Mesendoderm (in vitro differentiated cells): ENCODE measurements at places on chromosomes 11 and 22.

GRCh38 chr11:66741153-66741552 lies 12.1 kb upstream of the SPTBN2 start:
- no peaks in the 10 kb centered on the region for H3K27me3 ChIP-seq
- no peak overlapping the region for H3K4me3 ChIP-seq
- no peaks in the 10 kb centered on the region for H3K4me1 ChIP-seq
- H3K36me3 ChIP-seq = no peaks in the 10 kb centered on the region
- no peak overlapping the region for H3K27ac ChIP-seq

DNA sequence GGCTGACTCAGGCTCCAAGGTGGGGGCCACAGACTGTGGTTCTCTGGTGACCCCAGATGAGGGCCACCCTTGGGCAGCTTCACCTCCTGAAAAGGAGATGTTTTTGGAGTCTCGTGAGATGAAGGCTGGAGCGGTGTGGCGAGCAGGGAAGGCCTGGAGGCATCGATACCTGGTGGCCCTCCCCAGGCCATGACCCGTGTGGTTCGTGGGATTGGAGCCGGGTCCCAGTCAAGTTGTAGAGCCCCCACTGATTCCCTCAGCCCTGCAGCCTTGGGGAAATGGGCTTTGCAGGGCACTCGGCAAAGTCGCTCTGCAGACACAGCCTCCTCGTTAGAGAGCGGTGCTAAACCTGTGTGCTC lies 1083.4 kb downstream of the BRD1 start:
- no peak overlapping the region for H3K27ac ChIP-seq
- no peaks in the 10 kb centered on the region for H3K4me1 ChIP-seq

- H3K4me1 ChIP-seq = peaks cover 12% of the 10 kb centered on the region
- peak; percentile 98 for DNase-seq
- H3K36me3 ChIP-seq = no peaks in the 10 kb centered on the region
- no peaks in the 10 kb centered on the region for H3K27me3 ChIP-seq
- H3K27ac ChIP-seq = peak within 1 kb of the TSS; percentile 66
Measured at GRCh38 chr11:10304495-10305261, at the start of gene ADM. TSS of gene ADM (plus strand) at chr11:10305073. CDS start at chr11:10305701, 628 bp downstream.

- H3K27ac ChIP-seq = no peak overlapping the region
- no peak overlapping the region for H3K4me3 ChIP-seq
- H3K36me3 ChIP-seq = no peaks in the 10 kb centered on the region
- DNase-seq = no peak
- no peaks in the 10 kb centered on the region for H3K4me1 ChIP-seq
- H3K27me3 ChIP-seq = no peaks in the 10 kb centered on the region
Measured at GRCh38 chr11:77186302-77186701, 58.3 kb downstream of the MYO7A start.

DNA sequence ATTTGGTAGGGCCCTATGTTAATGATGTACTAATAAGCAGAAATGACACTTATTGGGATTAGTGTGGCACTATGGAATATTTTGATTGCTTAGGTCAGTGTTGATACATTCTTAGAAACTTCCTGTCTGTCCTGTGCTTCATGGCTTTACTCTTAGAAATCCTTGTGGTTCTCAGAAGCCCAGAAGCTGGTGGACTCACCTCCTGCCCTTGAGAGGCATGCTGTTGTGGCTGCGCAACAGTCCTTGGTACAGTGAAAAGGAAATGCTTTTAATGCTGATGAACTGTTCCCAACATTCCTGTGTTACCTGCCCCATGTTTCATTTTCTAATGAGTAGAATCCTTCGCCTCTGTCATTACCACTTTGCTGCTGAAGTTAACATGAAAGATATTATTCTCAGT lies 52.4 kb upstream of the MYO18B start:
- H3K4me3 ChIP-seq = no peak overlapping the region
- no peak for DNase-seq
- H3K27me3 ChIP-seq = no peaks in the 10 kb centered on the region
- H3K27ac ChIP-seq = no peak overlapping the region
- H3K36me3 ChIP-seq = no peaks in the 10 kb centered on the region

DNA sequence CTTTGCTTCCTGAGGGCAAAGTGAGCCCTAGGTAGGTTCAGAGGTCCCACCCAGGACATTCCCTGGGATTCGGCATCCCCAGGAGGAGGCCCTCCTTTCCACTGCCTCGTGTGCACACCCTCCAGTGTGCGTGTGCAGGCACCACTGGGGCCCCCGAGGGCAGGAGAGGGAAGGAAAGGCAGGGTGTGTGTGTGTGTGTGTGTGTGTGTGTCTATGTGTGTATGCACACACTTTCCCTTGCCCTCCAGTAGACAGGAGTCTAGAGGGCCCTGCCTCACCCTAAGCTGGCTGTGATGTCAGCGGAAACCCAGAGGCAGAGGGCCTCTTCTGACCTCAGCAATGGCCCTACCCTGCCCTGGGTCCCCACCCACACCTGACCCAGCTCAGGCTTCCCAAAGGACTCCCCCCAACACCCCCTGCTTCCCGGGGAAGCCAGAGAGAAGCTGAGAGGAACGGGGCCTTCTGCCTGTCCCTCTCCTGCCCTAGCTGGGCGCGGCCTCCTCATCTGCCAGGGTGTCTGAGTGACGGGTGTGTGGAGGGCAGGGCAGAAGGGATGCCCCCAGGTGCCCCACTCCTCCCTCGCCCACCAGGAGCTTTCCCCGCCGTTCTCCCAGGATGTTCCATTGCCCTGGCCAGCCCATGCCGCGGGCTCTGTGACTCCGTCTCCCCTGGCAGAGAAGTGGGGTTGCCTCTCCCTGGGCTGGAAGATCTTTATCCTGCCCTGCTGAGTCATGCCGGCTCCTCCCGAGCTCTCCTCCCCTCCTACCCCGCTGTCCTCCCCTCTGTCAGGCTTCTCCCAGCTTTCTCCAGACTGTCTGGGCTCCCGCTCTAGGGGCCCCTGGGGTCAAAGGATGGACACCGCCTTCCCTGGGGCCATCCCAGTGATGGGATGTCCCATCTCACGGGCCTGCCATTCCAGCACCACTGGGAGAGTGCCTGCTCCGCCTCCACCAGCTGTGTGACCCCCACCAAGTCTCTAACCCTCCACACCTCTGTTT lies 6.0 kb upstream of the CLCF1 start:
- H3K36me3 ChIP-seq = no peaks in the 10 kb centered on the region
- no peak overlapping the region for H3K4me3 ChIP-seq
- H3K27ac ChIP-seq = no peak overlapping the region
- H3K27me3 ChIP-seq = no peaks in the 10 kb centered on the region
- DNase-seq = no peak
- H3K4me1 ChIP-seq = peaks cover 12% of the 10 kb centered on the region

- no peaks in the 10 kb centered on the region for H3K27me3 ChIP-seq
- DNase-seq = peak; percentile 79
- H3K27ac ChIP-seq = no peak overlapping the region
- H3K4me1 ChIP-seq = no peaks in the 10 kb centered on the region
Measured at GRCh38 chr11:6505577-6506240, 8.6 kb downstream of the DNHD1 start.

DNA sequence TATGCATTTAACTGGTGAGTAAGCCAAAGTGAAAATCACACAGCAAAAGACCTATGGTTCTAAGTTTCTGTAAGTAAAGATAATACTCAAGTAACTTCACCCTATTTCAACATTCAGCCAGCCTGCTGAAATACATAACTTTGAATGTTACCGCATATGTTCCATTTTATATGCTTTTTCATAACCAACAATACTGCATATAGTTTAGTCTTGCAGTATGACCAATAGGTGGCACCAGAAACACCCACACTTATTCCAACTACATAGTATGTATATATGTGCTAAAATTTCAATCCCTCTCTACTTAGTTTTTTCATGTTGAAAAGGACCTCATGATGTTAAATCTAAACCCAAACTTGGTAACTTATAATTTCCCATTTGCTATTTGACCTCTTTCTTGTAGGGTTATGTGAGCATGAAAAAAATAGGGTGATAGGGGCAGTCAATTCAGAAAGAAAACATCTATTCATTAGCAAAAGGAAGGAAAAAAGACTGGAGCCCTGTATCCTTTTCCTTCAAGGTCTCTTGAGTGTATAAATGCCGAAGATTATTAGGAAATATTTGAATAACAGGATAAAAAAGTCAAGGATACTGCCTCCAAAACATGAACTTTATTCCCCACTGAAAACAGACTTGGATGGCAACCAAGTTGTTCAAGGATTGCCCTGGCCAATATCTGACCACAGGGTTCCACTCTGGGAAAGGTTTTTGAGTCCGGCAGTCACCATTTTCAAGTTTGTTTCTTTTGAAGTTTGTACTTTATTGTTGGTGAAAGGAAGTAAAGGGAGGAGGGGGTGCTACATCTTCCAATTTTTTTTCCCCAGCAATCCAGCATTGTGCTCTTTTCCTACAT lies 23.8 kb upstream of the FZD4 start:
- H3K27ac ChIP-seq = no peak overlapping the region
- no peaks in the 10 kb centered on the region for H3K36me3 ChIP-seq
- H3K4me1 ChIP-seq = no peaks in the 10 kb centered on the region
- DNase-seq = no peak

- H3K36me3 ChIP-seq = no peaks in the 10 kb centered on the region
- H3K4me3 ChIP-seq = peak within 1 kb of the TSS; percentile 74
- H3K4me1 ChIP-seq = peaks cover 4% of the 10 kb centered on the region
- H3K27me3 ChIP-seq = no peaks in the 10 kb centered on the region
Measured at GRCh38 chr11:6389905-6390717, at the start of gene SMPD1. TSS of gene SMPD1 (plus strand) at chr11:6390474. CDS start at chr11:6390599, 125 bp downstream.

DNA sequence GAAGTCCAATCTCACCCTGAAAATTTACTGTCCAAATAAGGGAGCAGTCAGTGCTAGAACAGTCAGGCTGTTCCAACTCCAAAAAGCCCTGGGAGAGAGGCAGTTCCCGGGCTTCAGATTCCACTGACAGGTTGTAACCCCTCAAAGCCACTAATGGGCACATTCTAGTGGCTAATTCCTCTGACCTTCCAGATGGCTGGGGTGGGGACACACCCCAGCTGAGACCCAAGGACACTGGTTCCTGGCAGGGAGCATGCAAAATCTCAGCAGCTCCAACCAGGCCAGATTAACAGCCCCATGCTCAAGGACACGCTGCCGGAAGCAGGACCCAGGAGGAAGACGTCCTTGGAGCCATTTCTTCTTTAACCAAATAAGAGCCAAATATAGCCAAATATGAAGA lies 92.7 kb downstream of the RPL27A start:
- H3K27ac ChIP-seq = no peak overlapping the region
- no peaks in the 10 kb centered on the region for H3K4me1 ChIP-seq
- H3K4me3 ChIP-seq = no peak overlapping the region
- H3K36me3 ChIP-seq = no peaks in the 10 kb centered on the region
- H3K27me3 ChIP-seq = no peaks in the 10 kb centered on the region

GRCh38 chr11:6452219-6452618 lies 11.4 kb upstream of the HPX start:
- DNase-seq = no peak
- H3K4me3 ChIP-seq = no peak overlapping the region
- H3K4me1 ChIP-seq = no peaks in the 10 kb centered on the region

- no peaks in the 10 kb centered on the region for H3K27me3 ChIP-seq
- H3K36me3 ChIP-seq = no peaks in the 10 kb centered on the region
- H3K27ac ChIP-seq = no peak overlapping the region
- no peak overlapping the region for H3K4me3 ChIP-seq
- no peak for DNase-seq
Measured at GRCh38 chr11:92330114-92330513, 105.5 kb downstream of the FAT3 start.

GRCh38 chr11:112751772-112752171 lies 209.4 kb upstream of the NCAM1 start:
- no peak overlapping the region for H3K4me3 ChIP-seq
- no peaks in the 10 kb centered on the region for H3K27me3 ChIP-seq
- H3K4me1 ChIP-seq = no peaks in the 10 kb centered on the region

- H3K27ac ChIP-seq = no peak overlapping the region
- H3K27me3 ChIP-seq = no peaks in the 10 kb centered on the region
- no peak overlapping the region for H3K4me3 ChIP-seq
- H3K4me1 ChIP-seq = peaks cover 3% of the 10 kb centered on the region
- DNase-seq = no peak
Measured at GRCh38 chr22:37218771-37219411, 6.6 kb upstream of the SSTR3 start.

DNA sequence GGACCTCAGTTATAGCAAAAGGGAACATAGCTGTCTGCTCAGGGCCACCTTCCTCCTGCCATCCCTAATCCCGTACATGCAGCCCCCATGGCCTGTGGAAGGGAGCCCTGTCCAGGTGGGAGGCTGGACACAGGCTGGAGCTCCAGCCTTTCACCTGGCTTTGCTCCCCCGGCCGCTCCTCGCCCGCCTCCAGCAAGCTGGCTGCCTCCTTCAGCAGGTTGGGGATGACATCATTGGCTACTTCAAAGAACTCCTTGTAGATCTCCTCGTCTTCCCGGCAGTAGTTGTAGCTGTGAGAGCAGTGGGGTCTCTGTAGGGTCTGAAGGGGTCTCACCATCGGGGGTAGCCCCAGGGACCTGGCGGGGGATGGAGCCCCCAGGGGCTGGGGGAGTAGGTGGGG lies 2.5 kb upstream of the MAP4K2 start:
- no peak for DNase-seq
- H3K27ac ChIP-seq = no peak overlapping the region
- no peaks in the 10 kb centered on the region for H3K27me3 ChIP-seq
- H3K4me1 ChIP-seq = peaks cover 3% of the 10 kb centered on the region
- H3K36me3 ChIP-seq = peaks cover 4% of the 10 kb centered on the region

GRCh38 chr22:17853073-17853472 lies 78.8 kb upstream of the BID start:
- H3K36me3 ChIP-seq = no peaks in the 10 kb centered on the region
- H3K27me3 ChIP-seq = no peaks in the 10 kb centered on the region
- H3K4me1 ChIP-seq = no peaks in the 10 kb centered on the region
- H3K27ac ChIP-seq = no peak overlapping the region
- H3K4me3 ChIP-seq = no peak overlapping the region

- no peaks in the 10 kb centered on the region for H3K27me3 ChIP-seq
- H3K4me3 ChIP-seq = no peak overlapping the region
- no peak overlapping the region for H3K27ac ChIP-seq
- peak; percentile 19 for DNase-seq
Measured at GRCh38 chr22:36753120-36753802, 22.7 kb downstream of the IFT27 start.

GRCh38 chr11:118522571-118523072 lies 4.7 kb upstream of the TTC36 start:
- no peaks in the 10 kb centered on the region for H3K27me3 ChIP-seq
- H3K27ac ChIP-seq = no peak overlapping the region
- no peaks in the 10 kb centered on the region for H3K4me1 ChIP-seq
